ENCODE measurements at places on chromosomes 16 and 17.

DNA sequence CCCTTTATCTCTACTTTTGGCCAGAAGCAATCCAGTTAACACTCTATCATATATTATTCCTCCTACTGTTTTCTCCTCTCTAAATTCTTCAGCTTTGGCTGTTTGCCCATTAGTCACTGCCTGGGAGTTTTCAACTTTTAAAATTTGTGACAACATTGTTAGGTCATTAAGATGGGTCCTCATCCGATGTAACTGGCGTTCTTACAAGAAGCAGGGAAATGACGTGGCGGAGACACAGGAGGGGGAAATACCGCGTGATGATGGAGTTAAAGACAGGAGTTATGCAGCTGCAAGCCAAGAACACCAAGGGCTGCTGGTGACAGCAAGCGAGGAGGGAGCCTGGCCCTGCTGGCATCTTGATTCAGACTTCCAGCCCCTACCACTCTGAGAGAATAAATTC, 34.8 kb upstream of the CPHXL start:
- no peak overlapping the region for H3K27ac ChIP-seq
- H3K36me3 ChIP-seq: no peaks in the 10 kb centered on the region
- no peak for DNase-seq
- H3K4me3 ChIP-seq: no peak overlapping the region
- peaks cover 13% of the 10 kb centered on the region for H3K27me3 ChIP-seq
- H3K4me1 ChIP-seq: no peaks in the 10 kb centered on the region

- no peak overlapping the region for H3K4me3 ChIP-seq
- DNase-seq: no peak
- H3K36me3 ChIP-seq: no peaks in the 10 kb centered on the region
- peaks cover 56% of the 10 kb centered on the region for H3K27me3 ChIP-seq
- H3K4me1 ChIP-seq: peaks cover 18% of the 10 kb centered on the region
Measured at GRCh38 chr17:37651849-37652248, 8.6 kb upstream of the DDX52 start.

GRCh38 chr17:82434216-82434565, 15.8 kb upstream of the OGFOD3 start:
- peaks cover 16% of the 10 kb centered on the region for H3K4me1 ChIP-seq
- no peaks in the 10 kb centered on the region for H3K27me3 ChIP-seq
- DNase-seq: no peak
- no peak overlapping the region for H3K4me3 ChIP-seq
- H3K27ac ChIP-seq: no peak overlapping the region

DNA sequence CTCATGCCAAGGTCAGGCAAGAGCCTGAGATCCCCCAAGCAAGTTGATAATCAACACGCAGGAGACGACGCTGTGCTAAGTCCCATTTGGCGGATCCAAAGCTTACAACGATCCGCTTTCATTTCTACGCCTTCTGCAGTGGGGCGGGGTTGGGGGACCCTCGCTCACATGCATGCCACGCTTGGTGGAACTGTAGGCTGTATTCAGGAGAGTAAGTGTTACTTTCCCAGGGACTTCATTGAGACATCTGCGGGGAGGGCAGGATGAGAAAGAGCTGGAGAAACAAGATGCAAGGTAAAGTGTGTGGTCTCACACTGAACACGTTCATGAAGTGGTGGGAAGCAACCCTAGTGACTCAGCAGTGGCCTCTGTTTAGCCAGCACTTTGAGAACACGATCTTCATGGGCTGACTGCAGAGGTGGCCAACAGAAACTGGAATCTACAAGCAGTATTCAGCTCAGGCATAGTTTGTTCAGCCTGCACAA, 100.5 kb downstream of the XYLT1 start:
- no peaks in the 10 kb centered on the region for H3K27me3 ChIP-seq
- H3K36me3 ChIP-seq: peaks cover 16% of the 10 kb centered on the region
- H3K4me3 ChIP-seq: peak overlapping the region; percentile 83
- H3K27ac ChIP-seq: peak overlapping the region; percentile 93
- no peak for DNase-seq

DNA sequence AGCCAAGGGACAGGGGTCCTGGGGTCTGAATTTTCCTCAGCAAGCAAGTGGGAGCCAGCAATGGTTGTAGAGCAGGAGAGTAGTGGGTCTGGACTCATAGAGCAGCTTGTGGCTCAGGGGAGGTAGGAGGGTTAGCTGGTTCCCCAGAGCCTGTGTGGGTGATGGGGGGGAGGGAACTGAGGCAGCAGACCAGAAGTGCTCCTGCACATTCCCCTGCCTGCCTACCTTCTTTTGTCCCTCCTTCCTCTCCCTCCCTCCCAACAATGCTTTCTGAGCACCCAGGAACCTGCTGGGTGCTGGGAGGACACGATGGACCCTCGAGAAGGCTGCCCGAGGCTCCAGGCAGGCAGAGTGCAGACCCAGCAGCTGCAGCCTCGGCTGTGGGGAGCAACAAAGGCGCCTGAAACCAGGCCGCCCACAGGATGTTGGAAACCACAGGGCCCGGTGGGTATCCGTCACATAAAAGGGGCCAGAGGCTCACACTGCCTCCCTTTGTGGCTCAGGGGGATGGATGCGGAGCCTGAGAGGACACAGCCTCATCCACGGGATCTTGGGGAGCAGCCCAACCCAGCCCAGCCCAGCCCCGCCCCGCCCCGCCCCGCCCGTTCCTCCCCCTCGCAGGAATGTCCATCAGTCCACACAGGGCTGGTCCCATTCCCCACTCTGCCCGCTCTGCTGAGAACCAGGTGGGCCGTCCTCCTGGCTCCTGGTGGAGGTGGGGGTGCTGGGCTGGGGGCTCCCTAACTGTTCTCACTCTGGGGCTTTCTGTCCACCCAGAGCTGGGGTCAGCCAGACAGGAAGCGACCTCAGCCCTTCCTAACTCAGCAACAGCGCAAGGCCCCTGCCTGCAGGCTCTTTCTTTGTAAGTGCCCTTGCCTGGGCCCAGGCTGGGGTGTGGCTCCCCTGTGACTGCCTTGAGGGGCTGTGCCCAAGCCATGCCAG, 1.7 kb upstream of the NLRC3 start:
- peak overlapping the region; percentile 93 for H3K27ac ChIP-seq
- peaks cover 7% of the 10 kb centered on the region for H3K36me3 ChIP-seq
- H3K4me3 ChIP-seq: peak overlapping the region; percentile 96
- H3K27me3 ChIP-seq: no peaks in the 10 kb centered on the region
- DNase-seq: peak; percentile 65
- peaks cover 52% of the 10 kb centered on the region for H3K4me1 ChIP-seq

DNA sequence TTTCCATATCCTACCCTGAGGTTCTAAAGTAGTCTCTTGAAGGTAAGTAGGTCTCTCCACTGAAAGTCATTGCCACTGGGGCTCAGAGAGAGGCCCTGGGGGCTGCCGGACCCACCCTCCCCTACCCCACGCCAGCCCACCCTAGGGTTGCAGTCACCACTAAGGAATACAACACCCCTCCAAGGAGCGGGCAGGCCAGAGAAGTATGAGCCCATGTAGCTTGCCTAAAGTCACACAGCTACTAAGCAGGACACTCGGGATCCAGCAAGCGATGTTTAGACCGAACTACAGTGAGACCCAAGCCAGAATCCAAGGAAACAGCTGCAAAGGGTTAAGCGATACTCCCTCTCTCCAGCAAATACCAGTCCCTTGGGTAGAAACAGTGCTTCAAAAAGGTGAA, 27.0 kb downstream of the C16orf78 start:
- peaks cover 3% of the 10 kb centered on the region for H3K27me3 ChIP-seq
- no peak overlapping the region for H3K27ac ChIP-seq
- no peak for DNase-seq
- H3K4me1 ChIP-seq: no peaks in the 10 kb centered on the region

GRCh38 chr16:67230809-67231660, 4.1 kb downstream of the TMEM208 start:
- DNase-seq: no peak
- H3K27me3 ChIP-seq: no peaks in the 10 kb centered on the region
- H3K36me3 ChIP-seq: peaks cover 38% of the 10 kb centered on the region
- no peak overlapping the region for H3K4me3 ChIP-seq
- no peak overlapping the region for H3K27ac ChIP-seq

DNA sequence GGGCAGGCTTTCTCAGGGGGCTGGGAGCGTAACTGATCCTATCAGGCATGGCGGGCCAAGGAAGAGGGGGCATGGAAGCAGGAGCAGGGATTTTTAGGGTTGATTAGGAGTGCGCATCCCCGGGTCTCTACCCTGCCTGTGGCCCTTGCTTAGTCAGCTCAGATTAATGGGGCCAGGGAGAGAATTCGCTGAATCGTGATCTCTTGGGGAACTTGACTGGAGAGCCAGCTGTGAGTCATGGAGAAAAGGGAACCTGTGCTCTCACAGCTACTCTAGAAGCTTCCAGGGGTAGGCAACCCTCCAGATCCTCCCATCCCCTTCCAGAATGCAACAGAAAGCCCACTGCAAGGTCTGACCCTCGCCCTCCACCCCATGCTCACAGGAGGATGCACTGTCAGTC, 3.6 kb downstream of the FOXN1 start:
- H3K4me3 ChIP-seq: no peak overlapping the region
- H3K27me3 ChIP-seq: peaks cover 4% of the 10 kb centered on the region
- no peak for DNase-seq
- no peaks in the 10 kb centered on the region for H3K4me1 ChIP-seq
- H3K27ac ChIP-seq: no peak overlapping the region

GRCh38 chr16:70402916-70403659, 35.8 kb downstream of the ST3GAL2 start:
- H3K4me3 ChIP-seq: peak overlapping the region; percentile 10
- H3K36me3 ChIP-seq: peaks cover 11% of the 10 kb centered on the region
- no peak for DNase-seq
- H3K27ac ChIP-seq: peak overlapping the region; percentile 92
- no peaks in the 10 kb centered on the region for H3K27me3 ChIP-seq
- peaks cover 43% of the 10 kb centered on the region for H3K4me1 ChIP-seq

- no peak overlapping the region for H3K27ac ChIP-seq
- peaks cover 9% of the 10 kb centered on the region for H3K4me1 ChIP-seq
- H3K27me3 ChIP-seq: peaks cover 9% of the 10 kb centered on the region
- no peak for DNase-seq
- no peaks in the 10 kb centered on the region for H3K36me3 ChIP-seq
Measured at GRCh38 chr17:2952174-2952845, 111.1 kb downstream of the OR1D5 start.

DNA sequence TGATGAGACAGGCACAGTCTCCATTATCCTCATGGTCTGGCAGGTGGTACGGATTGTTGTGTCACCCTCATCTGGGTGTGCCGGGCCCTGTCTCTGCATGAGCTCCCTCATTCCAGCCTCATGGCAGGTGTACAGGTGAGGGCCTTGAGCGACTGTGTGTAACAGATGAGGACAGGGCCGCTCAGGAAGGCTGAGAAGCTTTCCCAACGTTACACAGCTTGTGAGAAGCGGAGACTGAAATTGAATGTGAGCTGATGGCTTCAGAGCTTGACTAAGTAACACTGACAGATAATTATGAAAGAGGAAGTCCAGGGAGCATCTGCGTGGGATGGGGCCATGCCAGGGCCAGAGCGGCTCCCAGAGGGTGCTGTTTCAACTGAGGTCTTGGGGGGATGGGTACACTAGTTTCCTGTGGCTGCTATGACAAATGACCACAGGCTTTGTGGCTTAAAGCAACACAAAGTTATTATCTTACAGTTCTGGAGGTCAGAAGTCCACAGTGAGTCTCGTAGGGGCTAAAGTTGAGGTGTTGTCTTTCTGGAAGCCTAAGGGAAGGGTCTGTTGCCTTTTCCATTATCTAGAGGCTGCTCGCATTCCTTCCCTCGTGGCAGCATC, 36.7 kb downstream of the CMIP start:
- no peak overlapping the region for H3K4me3 ChIP-seq
- no peak overlapping the region for H3K27ac ChIP-seq
- H3K36me3 ChIP-seq: peaks cover 27% of the 10 kb centered on the region
- DNase-seq: no peak

GRCh38 chr17:27549251-27549893, 81.6 kb upstream of the LGALS9 start:
- no peak for DNase-seq
- peaks cover 2% of the 10 kb centered on the region for H3K27me3 ChIP-seq
- H3K36me3 ChIP-seq: peaks cover 26% of the 10 kb centered on the region
- peaks cover 76% of the 10 kb centered on the region for H3K4me1 ChIP-seq
- H3K4me3 ChIP-seq: no peak overlapping the region
- H3K27ac ChIP-seq: no peak overlapping the region

DNA sequence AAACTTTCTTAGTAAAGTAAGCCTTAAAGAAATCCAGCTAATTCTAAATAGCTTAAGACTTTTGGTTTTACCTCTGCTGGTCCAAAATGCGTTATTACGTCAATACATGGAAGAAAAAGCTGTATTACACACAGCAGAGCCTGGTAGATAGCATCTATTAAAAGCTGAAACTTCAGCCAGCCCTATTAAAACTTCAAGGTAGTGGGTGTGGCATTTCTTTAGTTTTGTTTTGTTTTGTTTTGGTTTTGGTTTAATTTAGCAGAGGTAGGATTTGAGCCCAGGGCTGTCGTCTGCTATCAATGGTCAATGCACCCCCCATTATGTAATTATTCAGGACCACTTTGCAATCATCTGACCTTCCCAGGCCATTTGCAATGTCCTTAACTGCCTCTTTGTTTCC, 318.4 kb upstream of the MAF start:
- no peak for DNase-seq
- H3K36me3 ChIP-seq: no peaks in the 10 kb centered on the region
- peaks cover 18% of the 10 kb centered on the region for H3K4me1 ChIP-seq
- H3K27ac ChIP-seq: no peak overlapping the region
- H3K27me3 ChIP-seq: peaks cover 3% of the 10 kb centered on the region
- no peak overlapping the region for H3K4me3 ChIP-seq

- no peaks in the 10 kb centered on the region for H3K27me3 ChIP-seq
- H3K36me3 ChIP-seq: no peaks in the 10 kb centered on the region
- H3K27ac ChIP-seq: no peak overlapping the region
Measured at GRCh38 chr16:84859681-84860080, 39.9 kb downstream of the CRISPLD2 start.

DNA sequence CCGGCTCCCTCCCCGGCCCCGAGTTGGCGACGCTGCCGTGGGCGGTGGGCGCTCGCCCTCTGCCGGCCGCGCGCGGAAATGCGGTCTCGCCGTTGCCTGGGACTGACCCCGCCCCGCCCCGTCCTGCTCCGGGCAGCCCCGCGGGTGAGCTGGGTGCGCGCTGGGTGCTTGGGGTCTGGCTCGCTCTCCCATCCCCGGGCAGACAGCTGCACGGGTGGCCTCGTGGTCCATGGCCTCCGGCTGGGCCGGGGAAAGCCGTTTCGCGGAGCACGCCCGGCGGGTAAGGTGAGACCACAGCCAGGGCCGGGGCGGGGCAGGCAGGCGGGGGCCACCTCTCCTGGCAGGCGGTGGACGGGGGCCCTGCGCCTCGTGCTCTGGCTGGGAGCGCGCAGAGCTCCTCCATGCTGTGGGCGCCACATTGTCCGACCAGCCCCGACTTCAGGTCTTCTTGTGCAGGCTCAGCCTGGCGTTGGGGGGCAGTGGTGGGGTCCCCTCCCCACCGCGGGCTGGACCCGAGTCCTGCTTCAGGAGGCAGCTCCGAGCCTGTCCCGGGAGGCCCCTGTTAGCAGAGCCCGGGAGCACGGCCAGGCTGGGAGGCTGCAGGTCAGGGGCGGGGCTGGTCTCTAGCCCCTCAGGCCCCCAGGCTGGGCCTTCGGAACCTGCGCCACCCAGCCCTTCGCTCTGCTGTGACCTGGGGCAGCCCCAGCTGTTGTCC, 7.0 kb upstream of the C1QTNF8 start:
- H3K4me1 ChIP-seq: no peaks in the 10 kb centered on the region
- H3K27me3 ChIP-seq: no peaks in the 10 kb centered on the region
- H3K27ac ChIP-seq: no peak overlapping the region
- H3K4me3 ChIP-seq: no peak overlapping the region
- peak; percentile 63 for DNase-seq

GRCh38 chr16:56985962-56986360, 3.4 kb upstream of the NLRC5 start:
- no peak for DNase-seq
- peak overlapping the region; percentile 76 for H3K27ac ChIP-seq
- H3K4me1 ChIP-seq: peaks cover 88% of the 10 kb centered on the region
- H3K36me3 ChIP-seq: peaks cover 61% of the 10 kb centered on the region

GRCh38 chr17:40072735-40073346, 10.1 kb downstream of the THRA start:
- no peak for DNase-seq
- H3K27me3 ChIP-seq: peaks cover 3% of the 10 kb centered on the region
- H3K27ac ChIP-seq: no peak overlapping the region
- peaks cover 35% of the 10 kb centered on the region for H3K4me1 ChIP-seq
- no peaks in the 10 kb centered on the region for H3K36me3 ChIP-seq
